M059J (cell line): ENCODE measurements at places on chromosomes 4 and X. TPM values are rescaled to one million over a fixed set of nuclear protein-coding genes. Genes with fewer than 3 reads are reported as not detected.

The RTL9 gene
- 0.02 and 0.12 TPM in 2 replicates for total RNA-seq

The EDA gene
- 0.30 TPM in 1 of 2 replicates, not detected in the other for total RNA-seq

The DGAT2L6 gene
- not detected in 2 replicates for total RNA-seq

GRCh38 chr4:43332052-43332425 is 439.5 kb downstream of the GRXCR1 start:
- no peak for DNase-seq

- DNase-seq, result no peak
Observed at GRCh38 chr4:40582413-40582812, 47.3 kb downstream of the RBM47 start.

GRCh38 chr4:119087121-119087520 is 48.5 kb upstream of the MYOZ2 start:
- DNase-seq, result no peak

DNA sequence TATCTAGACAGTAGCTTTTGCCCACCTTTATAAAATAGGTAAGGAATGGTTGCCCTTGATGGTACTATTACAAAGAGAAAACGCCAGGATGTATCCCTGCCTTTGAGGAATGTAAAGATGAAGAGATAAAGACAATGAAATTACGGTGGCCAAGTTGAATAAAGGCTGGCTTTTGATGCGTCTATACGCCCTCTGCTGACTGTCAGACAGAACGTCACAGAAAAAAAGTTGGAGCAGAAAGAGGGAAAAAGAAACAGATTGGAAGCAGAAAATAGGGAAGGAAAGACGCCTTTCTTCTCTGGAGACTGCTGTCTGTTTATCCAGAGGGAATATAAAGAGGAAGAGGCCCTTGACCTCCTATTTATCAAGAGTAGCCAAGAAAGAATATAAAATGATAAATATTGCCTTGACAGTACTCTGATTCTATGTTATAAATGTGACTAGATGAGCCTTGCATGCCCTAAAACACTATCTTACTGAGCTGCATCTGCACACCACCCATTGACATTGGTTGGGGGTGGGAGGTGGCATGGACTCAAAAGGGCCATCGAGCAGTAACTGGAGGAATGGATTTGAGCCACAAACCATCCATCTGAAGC is 30.6 kb downstream of the PCDH19 start:
- peak; percentile 36 for DNase-seq

- no peak for DNase-seq
Observed at GRCh38 chr4:166315721-166316467, 442.9 kb downstream of the TLL1 start.
